Iris pigment epithelial cell (primary cell): ENCODE measurements at places on chromosomes 13 and 19.
A peak's percentile ranks its signal among the peaks of the same experiment; 100 is the strongest.

DNA sequence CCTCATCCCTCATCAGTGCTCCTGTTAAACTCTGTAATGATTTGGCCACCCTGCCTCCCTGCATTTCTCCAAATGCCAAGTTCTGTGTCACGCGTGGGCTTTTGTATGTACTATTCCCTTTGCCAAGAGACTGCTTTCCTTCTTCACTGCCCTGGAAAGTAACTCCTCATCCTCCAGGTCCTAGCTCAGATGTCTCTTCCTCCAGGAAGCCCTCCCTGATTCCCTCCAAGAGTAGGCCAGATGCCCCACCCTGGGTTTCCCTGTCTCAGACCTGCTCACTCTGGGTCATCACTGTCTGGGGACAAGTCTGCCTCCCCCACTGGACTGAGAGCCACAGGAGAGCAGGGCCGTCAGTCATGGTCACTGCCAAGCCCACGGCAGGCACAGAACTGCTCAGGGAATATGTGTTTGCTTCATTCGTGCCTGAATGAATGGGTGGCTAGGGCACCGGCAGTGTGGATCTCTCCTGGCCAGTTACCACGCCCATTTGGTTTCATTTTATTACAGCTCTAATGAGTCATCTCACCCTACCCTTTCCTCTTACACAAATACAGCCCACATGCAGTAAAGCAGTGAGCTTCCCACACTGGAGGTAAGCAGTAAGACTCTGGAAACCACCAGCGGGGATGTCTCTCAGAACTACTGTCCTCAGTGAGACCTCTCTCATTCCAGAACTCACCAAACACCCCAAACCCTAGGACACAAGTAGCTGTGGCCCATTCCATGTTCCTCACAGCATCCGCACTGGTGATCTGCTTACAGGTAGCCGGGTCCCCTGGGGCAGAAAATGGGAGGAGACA is 12.1 kb upstream of the GPR4 start:
- peak; percentile 96 for DNase-seq

- DNase-seq = no peak
Measured at GRCh38 chr19:6828698-6829633, 56.5 kb downstream of the VAV1 start.

GRCh38 chr13:100439247-100439970 is 149.2 kb downstream of the GGACT start:
- DNase-seq = no peak

GRCh38 chr13:28475916-28476725 is 18.8 kb downstream of the FLT1 start:
- DNase-seq = peak; percentile 96

DNA sequence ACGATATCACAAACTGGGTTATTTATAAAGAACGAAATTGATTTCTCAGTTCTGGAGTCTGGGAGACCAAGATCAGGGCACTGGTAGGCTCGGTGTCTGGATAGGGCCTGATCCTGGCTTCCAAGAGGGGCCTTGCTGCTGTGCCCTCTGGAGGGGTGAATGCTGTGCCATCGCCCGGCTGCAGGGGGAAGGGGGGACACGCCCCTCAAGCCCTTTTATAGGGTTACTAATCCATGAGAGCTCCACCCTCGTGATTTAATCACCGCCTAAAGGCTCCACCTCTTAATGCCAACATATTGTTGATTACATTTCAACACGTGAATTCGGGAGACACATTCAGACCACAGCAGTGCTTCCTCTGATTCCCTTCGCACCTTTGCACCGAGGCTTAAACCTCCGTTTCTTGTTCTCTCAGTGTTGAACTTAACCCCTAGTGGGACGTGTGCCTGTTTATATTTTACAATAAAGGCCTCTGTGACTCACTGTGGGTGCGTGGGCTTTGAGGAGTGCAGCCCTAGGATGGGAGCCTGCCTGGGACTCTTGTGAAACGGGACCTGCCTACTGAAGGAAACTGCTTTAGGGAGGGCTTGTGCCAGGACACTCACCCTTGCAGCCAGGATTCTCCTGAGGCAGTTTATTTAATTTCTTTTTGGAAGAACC is 52.4 kb upstream of the SPATA13 start:
- peak; percentile 16 for DNase-seq

DNA sequence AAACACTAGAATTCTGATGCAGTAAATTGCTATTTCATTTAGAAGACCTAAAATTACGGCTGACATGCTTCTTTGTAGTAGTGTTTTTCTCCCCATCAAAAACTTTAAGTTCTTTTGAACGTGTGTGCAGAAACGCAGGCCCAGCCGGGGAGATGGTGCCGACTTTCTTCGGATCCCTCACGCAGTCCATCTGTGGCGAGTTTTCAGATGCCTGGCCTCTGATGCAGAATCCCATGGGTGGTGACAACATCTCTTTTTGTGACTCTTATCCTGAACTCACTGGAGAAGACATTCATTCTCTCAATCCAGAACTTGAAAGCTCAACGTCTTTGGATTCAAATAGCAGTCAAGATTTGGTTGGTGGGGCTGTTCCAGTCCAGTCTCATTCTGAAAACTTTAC is 98.3 kb downstream of the TNFRSF19 start:
- no peak for DNase-seq

GRCh38 chr19:55212447-55212846 is 3.1 kb upstream of the PTPRH start:
- DNase-seq = no peak

GRCh38 chr19:13840305-13841085 is 36.4 kb upstream of the NANOS3 start:
- no peak for DNase-seq

DNA sequence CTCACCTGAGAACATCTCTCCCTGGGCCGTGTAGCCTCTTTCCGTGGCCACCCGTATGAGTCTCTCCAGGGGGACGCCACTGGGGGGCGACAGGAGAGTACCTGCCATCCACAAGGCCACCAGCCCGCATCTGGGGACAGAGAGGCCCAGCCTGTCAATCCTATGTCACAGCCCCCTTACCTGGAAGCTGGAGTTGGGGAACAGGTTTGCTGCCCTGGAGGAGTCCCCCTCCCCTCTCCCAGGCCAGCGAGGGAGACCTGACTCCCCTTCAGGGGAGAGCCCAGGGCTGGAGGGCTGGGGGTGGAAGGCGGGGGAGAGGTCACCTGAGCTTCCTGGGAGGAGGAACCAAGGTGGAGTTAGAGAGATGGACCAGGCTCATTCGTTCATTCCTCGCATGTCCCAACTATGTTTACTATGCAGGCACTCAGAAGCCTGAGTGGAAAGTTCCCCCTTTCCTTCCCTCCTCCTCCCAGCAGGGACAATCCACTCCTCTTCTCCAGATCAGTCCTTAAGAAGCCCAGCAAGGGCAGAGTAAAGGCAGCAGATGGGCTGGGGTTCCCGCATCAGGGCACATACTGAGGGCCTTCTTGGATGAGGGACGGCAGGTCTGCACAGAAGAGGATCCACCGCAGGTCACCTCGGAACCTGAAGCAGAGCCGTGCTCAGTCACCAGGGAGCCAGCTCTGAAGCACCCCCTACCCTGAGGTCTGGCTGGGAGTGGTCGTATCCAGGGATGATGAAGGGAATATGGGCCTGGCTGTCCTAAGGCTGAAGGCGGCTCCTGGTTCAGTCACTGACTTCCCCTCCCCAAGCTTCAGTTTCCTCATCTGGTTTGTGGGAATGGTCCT is 5.5 kb downstream of the ACTMAP start:
- no peak for DNase-seq

DNA sequence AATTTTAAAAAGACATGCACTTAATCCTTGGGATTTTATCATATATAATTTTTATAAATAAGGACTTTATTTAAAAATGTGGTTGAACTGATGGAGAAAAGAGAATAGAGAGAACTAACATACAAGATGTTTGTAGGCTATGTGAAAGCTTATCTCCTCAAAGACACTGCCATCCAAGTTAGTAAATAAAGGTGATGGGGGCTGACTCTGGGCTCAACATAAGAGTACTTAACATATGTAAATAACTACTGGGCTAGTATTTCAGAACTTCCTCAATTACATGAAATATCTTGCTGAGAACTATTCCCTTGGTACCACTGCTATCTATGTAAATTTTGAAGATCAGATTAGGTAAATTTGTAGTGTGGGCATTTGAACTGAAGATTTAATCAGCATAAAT is 1017.3 kb upstream of the PCDH20 start:
- DNase-seq = no peak

DNA sequence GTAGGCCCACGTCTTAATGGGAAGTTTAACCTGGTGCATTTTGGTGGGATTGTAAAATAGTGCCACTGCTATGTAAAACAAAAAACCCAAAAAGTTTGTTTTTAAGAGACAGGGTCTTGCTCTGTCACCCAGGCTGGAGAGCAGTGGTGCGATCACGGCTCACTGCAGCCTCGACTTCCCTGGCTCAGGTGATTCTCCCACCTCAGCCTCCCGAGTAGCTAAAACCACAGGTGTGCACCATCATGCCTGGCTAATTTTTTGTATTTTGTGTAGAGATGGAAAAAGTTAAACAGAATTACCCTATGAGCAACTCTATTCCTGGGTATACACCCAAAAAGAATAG is 820 bp upstream of the REXO1 start:
- no peak for DNase-seq

DNA sequence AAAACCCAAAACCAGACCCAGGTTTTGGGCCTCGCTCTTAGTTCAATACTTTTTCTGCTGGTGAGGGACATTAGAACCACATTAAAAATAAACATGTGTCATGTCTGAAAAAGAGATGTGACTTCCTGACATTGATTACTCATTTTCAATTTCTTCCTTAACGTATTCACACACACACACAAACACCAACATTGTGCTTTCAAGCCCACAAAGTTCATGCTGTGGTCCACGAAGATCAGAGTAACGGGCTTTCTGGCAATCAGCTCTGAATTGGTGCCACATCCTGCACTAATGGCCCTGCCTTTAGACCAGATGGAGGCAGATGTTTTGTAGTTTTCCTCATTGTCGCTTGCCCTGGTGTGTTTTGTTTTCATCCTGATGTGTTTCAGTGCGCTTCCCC is 47.9 kb upstream of the POMP start:
- DNase-seq = no peak

- DNase-seq = no peak
Measured at GRCh38 chr13:30918662-30919405, 12.8 kb downstream of the MEDAG start.

DNA sequence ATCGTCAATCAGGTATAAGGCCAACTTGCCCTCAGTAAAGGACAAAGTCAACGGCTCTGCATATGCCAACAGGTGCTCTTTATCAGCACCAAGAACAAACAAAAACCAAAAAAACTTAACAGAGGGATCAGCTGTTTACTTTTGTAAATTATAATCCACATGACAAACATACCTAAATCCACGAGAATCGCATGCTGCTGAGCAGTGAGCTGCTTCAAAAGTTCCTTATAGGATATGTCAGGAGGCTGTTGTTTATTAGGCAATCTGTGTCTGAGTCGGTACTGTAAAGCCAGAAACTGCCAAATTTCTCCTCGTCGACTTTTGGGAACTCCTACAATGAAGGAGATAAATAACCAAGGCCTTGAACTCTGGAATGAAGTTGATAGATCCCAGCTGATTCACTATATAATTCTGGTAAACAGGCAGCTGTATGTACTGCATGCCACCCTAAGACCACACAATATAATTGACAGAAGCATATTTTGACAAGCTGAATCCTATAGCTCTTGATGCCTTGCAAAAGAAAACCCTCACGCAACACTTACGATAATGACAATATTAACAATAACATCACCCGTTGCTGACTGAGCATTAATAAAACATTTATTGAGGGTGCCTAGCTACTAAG is 179.8 kb downstream of the TBC1D4 start:
- DNase-seq = no peak

- DNase-seq = no peak
Measured at GRCh38 chr13:112807653-112808376, 118.0 kb downstream of the ATP11A start.

DNA sequence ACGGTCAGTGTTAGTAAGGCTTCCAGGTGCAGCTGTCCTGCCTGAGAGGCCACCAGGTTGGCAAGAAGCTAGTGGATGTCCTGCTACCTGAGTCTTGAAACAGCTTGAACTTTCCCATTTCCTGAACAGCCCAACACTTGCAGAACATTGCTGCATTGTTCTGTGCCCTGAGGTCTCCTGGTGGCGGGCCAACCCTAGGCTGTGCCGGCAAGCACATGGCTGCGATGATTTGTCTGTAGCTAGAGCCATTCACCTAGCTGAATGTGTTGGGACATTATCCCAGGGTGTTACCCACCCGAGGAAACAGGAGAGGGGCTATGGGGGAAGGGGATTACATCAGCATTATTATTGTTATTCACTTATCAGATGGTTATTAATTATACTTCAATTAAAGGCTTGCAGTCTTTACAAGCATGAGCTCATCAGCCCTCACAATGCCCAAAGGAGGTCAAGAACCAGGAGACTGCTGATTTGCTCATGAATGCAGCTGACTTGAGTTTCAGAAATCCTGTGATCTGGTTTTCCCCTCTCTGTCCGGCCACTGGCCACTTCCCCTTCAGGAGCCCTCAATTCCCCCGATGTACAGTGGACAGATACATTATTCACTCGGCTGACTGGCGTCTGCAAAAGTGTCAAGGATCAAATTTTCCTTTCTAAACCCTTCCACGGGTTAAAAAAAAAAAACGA is 187.6 kb upstream of the TSC22D1 start:
- DNase-seq = peak; percentile 17

GRCh38 chr13:70720386-70720785 is 612.1 kb upstream of the KLHL1 start:
- no peak for DNase-seq

DNA sequence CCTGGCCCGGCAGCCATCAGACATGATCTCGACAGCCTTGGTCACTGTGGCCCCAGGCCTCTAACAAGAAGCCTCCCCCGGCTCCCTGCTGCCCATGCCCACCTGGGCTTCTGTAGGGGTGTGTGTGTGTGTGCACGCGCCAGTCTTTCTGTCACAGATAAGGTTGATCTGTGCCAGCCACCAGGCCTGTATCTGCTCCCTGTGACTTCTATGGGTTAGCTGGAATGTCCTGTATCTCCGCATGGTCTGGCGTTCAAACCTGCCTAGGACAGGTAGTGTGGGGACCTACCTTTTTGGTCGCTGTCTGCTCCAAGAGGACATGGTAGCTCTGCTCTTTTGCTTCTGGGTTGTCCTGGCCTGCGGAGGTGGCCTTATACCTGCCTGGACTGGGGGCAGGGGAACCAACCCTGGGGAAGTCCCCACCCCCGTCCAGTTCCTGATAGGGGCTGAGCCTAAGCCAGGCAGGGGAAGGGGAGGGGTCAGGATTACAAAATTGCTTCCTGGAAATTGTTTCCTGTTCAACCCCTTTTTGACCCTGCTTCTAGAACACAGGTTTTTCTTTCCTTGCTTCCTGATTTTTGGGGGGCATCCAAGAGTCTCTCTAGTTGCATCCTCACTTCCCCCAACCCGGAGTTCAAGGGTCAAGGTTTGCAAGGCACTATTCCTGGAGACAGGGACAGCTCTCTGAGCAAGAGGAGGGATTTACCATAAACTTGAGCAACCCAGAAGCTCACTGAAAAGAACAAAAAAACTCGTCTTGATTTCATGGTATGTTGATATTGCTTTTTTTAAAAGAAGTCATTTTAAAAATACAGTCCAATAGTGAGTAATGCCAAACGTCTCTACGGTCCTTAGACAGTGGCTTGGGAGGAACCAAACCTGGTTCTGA is at the start of gene LRG1:
Gene LRG1 (minus strand): TSS at position 344 of the 889 bp plus-strand sequence. CDS start 23 bp downstream, at position 321.
- peak; percentile 28 for DNase-seq

- no peak for DNase-seq
Measured at GRCh38 chr13:98504371-98504963, 72.4 kb downstream of the STK24 start.

GRCh38 chr13:99403458-99403971 is 96.3 kb upstream of the GPR183 start:
- DNase-seq = no peak

- peak; percentile 96 for DNase-seq
Measured at GRCh38 chr19:45424191-45425058, 708 bp upstream of the ERCC1 start.

- DNase-seq = no peak
Measured at GRCh38 chr13:24172071-24172470, 11.6 kb downstream of the SPATA13 start.

- no peak for DNase-seq
Measured at GRCh38 chr13:31121379-31122140, 40.1 kb downstream of the HSPH1 start.
